ENCODE measurements at places on chromosomes 1 and 21.

DNA sequence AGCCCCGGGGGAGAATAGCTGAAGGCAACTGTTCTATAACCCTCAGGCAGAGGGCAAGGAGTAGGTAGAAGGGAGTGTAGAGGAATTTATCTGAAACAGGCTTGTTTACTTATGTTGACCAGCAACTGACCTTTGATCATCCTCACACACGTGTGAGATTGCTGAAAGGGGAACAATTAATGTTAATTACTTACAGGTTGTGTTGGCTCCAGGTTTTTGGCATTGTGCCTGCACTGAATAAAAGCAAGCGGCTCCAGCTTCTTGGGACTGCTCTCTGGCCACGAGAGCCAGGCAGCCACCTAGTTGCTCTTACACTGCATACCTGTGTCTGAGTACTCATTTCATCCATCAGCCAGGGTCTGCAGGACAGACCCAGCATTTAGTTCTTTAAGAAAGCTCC lies 41.3 kb upstream of the ARHGEF10L start:
- no peak for DNase-seq

DNA sequence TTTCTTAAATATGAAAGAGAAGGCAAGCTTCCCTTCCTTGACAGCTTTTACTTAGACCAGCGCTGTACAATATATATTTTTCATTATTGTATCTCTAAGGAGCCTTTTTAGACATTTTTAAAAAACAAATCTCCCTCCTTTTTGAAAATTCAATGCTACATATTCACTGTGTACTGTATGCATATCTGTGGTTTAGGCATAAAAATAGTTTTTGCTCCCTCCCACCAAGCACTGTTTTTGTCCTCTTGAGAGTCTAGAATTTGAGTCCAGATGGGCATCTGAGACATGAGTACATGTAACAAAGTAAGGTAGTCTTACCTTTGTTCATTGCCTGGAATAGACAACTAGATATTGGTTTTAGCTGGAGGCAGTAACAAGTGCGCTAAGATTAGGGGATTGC lies 488.5 kb upstream of the RUNX1 start:
- no peak for DNase-seq

GRCh38 chr1:8010080-8010664 lies 15.9 kb downstream of the ERRFI1 start:
- DNase-seq = no peak

DNA sequence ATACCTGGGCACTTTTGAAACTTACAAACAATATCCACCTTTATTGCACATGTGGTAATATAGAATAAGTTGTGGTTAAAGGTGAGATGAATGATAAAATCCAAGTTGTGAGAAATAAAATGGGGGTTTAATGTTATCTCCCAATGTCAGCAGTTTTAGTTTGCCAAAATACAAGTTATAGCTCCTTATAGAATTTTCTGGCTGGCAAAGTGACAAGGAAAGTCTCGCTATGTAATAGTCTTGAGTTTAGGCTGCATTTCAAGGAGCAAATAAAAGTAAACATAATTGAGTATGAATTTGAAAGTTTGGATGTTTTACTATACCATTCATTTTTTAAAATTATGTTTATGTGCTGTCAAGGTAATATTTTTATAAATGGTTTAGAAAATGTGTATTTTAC lies 15.0 kb upstream of the NEXN start:
- DNase-seq = no peak

DNA sequence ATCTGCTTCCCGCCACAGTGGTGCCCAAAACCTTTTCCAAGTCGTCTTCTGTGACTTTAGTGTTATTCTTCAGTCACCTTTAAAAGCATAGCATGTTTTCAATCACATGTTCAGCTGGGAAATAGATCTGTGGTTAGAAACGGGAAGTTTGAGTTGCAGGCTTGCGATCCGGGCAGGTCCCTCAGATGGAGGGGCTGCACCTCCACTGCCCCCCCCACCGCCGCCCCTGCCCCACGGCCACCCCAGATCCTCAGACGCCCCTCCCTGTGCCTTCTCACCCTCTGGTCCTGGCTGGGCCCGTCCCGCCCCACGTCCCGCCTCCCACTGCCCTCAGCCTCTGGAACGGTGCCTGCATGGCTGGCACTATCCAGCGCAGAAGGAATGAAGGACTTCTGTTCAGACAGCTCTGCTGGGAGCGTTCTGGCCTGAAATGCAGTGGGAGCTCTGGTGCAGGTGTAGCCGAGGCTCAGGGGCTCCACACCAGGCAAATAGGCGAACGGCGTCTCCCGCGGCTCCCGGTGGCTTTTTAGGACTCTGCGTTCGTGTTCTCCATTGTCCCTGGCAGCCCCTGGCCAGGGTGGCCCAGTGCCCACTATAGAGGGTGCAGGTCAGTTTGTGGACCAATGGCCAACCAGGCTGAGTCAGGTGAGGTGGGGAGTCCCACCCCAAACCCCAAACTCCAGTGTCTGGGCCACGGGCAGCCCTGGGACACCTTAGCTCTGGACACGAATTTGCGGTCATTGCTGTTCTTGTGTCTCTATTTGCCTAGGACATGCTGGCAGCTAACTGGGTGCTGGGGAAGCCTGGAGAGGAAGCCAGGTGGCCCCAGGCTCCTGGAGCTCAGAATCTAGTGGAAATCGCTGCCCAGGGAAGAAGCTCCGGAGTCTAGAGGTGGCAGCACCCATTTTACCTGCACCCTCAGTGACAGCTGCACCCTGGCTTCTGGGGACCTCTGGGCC lies 67.1 kb downstream of the FAAP20 start:
- DNase-seq = no peak

DNA sequence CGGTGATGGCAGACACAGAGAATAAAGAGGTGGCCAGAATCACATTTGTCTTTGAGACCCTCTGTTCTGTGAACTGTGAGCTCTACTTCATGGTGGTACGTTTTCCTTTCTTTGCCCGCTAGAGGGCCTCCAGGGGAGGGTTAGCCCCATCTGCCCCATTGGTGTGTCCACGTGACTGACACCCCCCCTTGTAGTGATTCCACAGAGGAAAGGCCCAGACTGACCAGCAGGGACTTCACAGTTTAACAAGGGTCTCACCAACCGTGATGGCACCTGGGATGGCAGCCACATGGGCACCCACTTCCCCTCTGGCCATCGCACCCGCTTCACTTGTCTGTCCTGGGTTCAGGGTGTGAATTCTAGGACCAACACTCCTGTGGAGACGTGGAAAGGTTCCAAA lies 22.3 kb upstream of the SARS1 start:
- no peak for DNase-seq

DNA sequence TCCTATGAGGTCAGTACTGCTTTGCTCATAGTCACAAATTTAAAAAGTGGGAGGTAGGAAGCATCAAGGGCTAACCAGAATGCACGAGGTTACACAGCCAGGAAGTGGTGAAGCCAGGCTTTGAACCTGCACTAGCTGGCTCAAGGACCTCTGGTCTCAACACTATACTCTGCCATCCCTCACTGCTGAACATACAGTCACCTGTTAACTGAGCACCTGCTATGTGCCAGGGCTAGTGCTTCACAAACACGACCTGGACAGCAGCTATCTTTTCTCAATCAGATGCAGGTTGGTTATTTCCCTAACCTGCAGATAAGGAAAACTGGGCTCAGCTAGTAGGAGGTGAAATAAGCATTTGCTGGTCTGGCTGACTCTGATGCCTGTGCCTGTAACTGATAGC lies 73.0 kb downstream of the GLIS1 start:
- DNase-seq = no peak

DNA sequence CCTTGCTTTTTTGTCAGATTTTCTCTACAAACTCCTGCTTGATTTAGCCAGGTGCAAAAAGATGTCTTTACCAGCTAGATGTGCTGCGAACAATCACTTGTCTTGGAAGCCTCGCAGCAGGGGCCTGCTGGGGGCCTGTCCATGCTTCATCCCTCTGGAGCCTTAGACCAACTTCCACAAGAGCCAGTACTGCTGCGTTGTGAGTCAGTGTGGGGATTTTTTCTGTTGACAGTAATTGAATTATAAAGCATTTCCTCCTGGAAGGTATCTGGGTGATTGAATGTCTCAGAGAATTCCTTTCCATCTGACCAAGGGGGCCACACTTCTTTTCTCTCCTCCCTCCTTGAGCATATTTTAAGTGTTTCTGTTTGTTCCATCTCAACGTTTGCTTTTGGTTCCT lies 40.4 kb upstream of the LDLRAP1 start:
- DNase-seq = no peak
